Activated T-helper 2 cell treated with anti-CD3 and anti-CD28 coated beads, Interferon-gamma antibody, Interleukin-2, Interleukin-4, amounts not matched to agents 10 μg/mL and 5 μg/mL and 100 μg/mL, durations not matched to agents 14 hours and 24 hours and 36 hours (primary cell): ENCODE measurements at places on chromosomes 5 and 9. TPM values are rescaled to one million over a fixed set of nuclear protein-coding genes. Genes with fewer than 3 reads are reported as not detected.

- H3K27me3 ChIP-seq, result peaks cover 9% of the 10 kb centered on the region
- no peak for DNase-seq
- H3K27ac ChIP-seq, result no peak overlapping the region
- H3K4me1 ChIP-seq, result peaks cover 20% of the 10 kb centered on the region
These were observed 57.0 kb downstream of the NREP start for GRCh38 chr5:111699976-111700375.

DNA sequence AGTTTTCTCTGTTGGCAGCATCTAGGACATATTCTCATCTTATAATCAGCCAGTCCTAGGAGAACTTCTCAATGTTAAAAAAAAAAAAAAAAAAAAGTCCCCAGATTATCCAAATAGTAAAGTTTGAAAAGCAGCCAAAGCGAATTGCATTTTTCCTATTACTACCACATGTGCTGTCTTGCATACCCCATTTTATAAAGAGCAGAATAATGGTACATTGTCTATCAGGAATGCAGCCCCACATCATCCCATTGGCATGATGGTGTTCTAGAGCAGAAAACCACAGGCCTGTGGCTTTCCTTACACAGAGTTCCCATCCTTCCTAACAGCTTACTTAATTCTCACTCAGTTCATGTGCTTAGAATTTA is 381.6 kb downstream of the TMEM38B start:
- H3K27ac ChIP-seq, result no peak overlapping the region
- H3K4me3 ChIP-seq, result no peak overlapping the region
- no peaks in the 10 kb centered on the region for H3K27me3 ChIP-seq
- H3K4me1 ChIP-seq, result no peaks in the 10 kb centered on the region
- no peaks in the 10 kb centered on the region for H3K36me3 ChIP-seq

DNA sequence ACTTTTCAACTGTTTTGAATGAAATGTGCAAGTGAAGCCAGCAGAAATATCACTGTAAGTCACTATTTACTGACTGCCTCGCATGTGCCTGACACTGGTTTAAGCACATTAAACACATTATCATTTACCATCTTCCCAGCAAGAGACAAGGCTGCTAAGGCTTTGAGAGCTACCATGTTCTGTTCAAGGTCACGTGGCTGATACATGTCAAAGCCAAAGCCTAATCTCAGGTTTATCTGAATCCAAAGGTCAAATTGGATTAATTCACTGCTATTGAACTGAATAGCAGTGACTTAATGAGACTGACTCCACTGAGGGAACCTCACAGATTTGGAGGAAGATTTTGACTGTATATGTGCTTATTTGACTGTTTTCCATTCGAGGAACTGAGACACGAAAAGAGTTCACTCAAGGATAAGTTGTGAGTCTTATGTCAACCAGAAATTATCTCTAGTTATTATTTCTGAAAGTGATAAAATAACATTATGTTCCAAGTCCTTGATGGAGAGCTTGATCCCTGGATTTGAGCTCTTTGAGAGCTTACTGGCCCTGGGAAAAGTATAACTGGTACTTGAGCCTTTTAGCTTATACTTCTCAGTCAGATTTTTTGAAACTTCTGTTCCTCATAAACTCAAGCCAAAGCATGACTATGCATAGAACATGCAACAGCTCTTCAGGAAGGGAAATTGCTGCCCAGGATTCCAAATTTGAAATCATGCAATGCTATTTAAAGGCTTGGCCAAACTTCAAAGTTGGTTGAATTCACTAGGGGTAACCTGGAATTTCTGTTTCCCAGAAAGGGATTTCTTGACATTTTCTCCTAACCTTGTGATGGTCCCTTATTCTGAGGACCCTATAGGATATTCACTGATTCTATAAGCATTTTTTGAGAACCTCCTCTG is 23.4 kb upstream of the ARHGAP26 start:
- peaks cover 10% of the 10 kb centered on the region for H3K4me1 ChIP-seq
- no peak for DNase-seq
- no peaks in the 10 kb centered on the region for H3K36me3 ChIP-seq

DNA sequence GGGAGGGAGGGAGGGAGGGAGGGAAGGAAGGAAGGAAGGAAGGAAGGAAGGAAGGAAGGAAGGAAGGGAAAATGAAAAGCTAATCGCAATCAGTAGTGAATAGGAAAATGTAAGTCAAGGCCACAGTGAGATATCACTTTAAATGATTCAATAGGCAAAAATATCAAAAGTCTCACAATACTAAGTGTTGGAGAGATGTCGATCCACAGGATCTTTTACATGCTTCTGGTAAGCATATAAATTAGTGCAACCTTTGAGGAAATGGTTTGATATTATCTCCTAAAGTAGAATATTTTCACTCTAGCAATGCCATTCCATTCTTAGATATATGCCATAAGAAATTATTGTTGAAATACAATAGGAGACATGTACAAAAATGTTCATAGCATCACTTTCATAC is 58.4 kb downstream of the FRMD3 start:
- no peak for DNase-seq
- H3K27ac ChIP-seq, result no peak overlapping the region
- H3K4me3 ChIP-seq, result no peak overlapping the region
- no peaks in the 10 kb centered on the region for H3K27me3 ChIP-seq
- no peaks in the 10 kb centered on the region for H3K36me3 ChIP-seq
- H3K4me1 ChIP-seq, result no peaks in the 10 kb centered on the region

DNA sequence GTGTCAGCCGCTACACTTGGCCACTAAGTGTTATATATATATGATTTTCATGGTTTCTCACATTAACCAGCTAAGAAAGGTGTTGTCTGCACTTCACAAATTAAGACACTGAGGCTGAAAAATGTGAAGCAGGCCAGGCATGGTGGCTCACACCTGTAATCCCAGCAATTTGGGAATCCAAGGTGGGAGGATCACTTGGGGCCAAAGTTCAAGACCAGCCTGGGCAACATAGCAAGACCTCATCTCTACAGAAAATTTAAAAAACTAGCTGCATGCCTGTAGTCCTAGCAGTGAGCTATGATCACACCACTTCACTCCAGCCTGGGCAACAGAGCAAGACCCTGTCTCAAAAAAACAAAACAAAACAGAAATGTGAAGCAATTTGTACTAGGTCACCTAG is 1.8 kb downstream of the COQ4 start:
- H3K4me3 ChIP-seq, result peak overlapping the region; percentile 99
- H3K4me1 ChIP-seq, result peaks cover 11% of the 10 kb centered on the region
- no peaks in the 10 kb centered on the region for H3K27me3 ChIP-seq
- no peak for DNase-seq
- peaks cover 20% of the 10 kb centered on the region for H3K36me3 ChIP-seq

DNA sequence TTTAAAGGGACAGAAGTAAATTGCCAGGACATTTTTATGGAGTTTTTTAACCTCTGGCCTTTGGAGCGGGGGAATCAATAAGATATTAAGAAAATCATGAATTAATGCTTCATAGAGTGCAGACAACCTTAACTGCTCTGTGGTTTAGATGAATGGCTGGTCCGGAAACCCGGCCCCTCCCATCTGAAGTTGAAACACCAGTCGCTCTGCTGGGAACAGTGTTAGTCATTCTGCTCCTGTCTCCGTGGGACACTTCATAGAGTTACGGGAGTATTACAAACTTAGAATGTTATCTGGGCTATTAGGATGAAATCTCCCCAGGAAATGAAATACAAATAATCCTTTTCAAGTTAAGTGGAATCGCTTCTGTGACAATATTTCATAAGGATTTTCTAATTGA is 110.1 kb upstream of the IRX2 start:
- DNase-seq, result no peak

KLF9 gene
- 13.5 and 13.7 TPM in 2 replicates for total RNA-seq

- H3K4me3 ChIP-seq, result no peak overlapping the region
- H3K36me3 ChIP-seq, result no peaks in the 10 kb centered on the region
- no peak for DNase-seq
- no peak overlapping the region for H3K27ac ChIP-seq
- no peaks in the 10 kb centered on the region for H3K27me3 ChIP-seq
These were observed 505.9 kb upstream of the CCNG1 start for GRCh38 chr5:162931501-162931900.

DNA sequence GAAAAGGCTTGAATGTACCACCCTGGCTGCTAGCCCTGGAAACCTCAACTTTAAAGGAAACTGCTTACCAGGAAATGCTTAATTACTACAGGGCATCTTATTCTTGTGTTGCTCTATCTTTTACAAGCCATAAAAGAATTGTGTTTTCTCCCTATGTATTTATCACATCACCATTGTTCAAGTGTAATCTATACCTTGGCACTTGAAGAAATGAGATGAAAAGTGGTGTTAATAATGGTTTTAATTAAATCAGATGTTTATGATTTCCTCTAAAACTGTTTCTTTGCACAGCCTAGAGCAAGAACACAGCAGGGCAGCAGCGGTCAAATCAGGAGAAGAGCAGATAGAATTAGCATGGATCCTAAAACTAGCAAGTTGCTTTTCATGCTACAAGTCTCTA is 131.8 kb upstream of the RGMB start:
- no peak overlapping the region for H3K4me3 ChIP-seq
- no peaks in the 10 kb centered on the region for H3K36me3 ChIP-seq
- H3K4me1 ChIP-seq, result no peaks in the 10 kb centered on the region
- no peaks in the 10 kb centered on the region for H3K27me3 ChIP-seq
- DNase-seq, result no peak

GRCh38 chr5:79573983-79574890 is 38.0 kb upstream of the TENT2 start:
- peaks cover 4% of the 10 kb centered on the region for H3K4me1 ChIP-seq
- no peaks in the 10 kb centered on the region for H3K36me3 ChIP-seq
- no peak overlapping the region for H3K4me3 ChIP-seq
- H3K27me3 ChIP-seq, result no peaks in the 10 kb centered on the region
- DNase-seq, result no peak

- peaks cover 43% of the 10 kb centered on the region for H3K27me3 ChIP-seq
- H3K36me3 ChIP-seq, result no peaks in the 10 kb centered on the region
- no peak overlapping the region for H3K4me3 ChIP-seq
- no peaks in the 10 kb centered on the region for H3K4me1 ChIP-seq
- H3K27ac ChIP-seq, result no peak overlapping the region
- DNase-seq, result no peak
These were observed 57.8 kb upstream of the RUSC2 start for GRCh38 chr9:35432076-35432475.

DNA sequence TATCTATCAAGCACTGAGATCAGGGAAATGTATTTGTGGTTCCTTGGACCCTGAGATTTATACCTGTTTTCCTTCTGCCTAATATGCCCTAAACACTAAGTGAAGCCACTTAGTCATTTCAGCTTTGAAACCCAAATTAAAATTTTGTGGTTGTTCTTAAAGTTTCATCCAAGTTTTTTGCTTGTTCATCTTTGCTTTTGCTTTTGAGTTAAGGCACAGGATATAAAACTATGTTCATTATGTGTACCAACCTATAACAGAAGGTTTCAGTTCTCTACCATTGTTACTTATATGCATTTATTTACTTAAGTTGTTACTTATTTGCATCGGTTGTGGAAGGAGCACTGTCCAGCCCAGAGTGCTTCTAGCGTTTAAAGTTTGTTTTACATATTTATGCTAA is 382.3 kb downstream of the PTPRD start:
- no peak overlapping the region for H3K4me3 ChIP-seq
- H3K36me3 ChIP-seq, result no peaks in the 10 kb centered on the region
- H3K4me1 ChIP-seq, result no peaks in the 10 kb centered on the region
- no peaks in the 10 kb centered on the region for H3K27me3 ChIP-seq
- no peak for DNase-seq

DNA sequence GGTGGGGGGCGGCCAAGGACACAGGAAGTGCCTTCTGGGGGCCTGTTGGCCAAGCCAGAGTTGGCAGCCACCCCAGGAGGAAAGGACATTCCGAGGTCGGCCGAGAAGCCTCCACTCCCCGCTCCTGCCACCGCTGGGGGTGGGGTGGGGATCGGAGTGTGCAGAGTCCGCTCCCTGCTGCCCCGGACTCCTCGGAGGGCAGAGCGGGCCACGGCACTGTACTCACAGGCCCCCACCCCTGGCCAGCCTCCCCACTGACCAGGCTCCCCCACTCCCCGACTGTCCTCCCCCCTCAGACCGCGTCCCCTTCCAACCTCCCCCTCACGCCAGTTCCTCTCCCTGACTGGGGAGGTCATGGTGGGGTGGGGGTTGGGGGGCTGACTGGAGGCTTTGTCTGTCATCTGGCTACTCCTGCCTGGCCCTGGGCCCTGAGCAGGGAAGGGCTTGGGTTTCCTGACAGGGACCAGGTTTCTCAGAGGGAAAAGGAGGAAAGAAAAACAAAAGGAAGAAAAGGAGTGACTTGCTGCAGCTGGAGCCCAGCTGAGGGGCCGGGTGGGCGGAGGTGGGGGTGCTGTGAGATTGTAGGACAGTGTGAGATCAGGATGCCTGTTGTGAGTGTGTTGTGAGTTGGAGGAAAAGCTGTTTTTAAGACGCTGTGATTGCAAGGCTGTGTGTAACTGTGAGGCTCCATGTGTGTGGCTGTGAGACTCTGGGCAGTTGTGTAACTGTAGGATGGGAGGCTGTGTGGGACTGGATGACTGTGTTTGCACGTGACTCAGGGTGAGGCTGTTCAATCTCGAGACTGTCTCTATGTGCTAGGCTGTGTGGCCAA is 29.7 kb downstream of the CNTFR start:
- H3K27ac ChIP-seq, result no peak overlapping the region
- DNase-seq, result no peak
- H3K4me1 ChIP-seq, result no peaks in the 10 kb centered on the region
- H3K27me3 ChIP-seq, result peaks cover 18% of the 10 kb centered on the region

DNA sequence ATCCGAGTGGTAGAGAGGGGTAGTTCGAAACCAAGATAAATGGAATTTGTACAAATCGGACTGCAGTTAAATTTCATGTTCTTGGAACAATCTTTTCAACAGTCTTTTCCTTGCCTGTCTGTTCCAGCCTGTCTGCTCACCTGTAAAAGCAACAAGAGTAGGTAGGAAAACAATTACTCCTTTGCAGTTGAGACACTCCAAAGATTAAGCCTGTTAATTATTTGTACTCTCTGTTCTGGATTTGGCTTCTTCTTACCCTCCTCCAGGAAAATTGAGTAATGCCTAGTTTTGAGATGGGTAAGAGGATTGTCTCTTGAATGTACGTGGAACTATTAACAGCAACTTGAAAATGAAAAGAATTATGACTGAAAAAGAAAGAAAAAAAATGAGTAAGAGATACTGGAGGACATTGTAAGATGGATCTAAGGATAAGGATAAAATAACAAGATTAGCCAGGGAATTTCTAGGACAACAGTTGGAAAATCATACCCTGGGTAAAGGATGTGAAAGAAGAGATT is 24.3 kb downstream of the SPAAR start:
- DNase-seq, result no peak
- H3K4me1 ChIP-seq, result peaks cover 19% of the 10 kb centered on the region
- peaks cover 5% of the 10 kb centered on the region for H3K36me3 ChIP-seq
- H3K27me3 ChIP-seq, result peaks cover 17% of the 10 kb centered on the region
- H3K4me3 ChIP-seq, result no peak overlapping the region
- H3K27ac ChIP-seq, result peak overlapping the region; percentile 15

- no peak overlapping the region for H3K27ac ChIP-seq
- H3K4me1 ChIP-seq, result no peaks in the 10 kb centered on the region
- no peaks in the 10 kb centered on the region for H3K27me3 ChIP-seq
- H3K4me3 ChIP-seq, result no peak overlapping the region
These were observed 451.0 kb upstream of the GRIA1 start for GRCh38 chr5:153039501-153039900.

CDH6 gene
- total RNA-seq, result not detected in 2 replicates
